ENCODE measurements at places on chromosomes 1 and 21.

GRCh38 chr1:4129693-4130092, 229.6 kb upstream of the C1orf174 start:
- DNase-seq, result no peak

GRCh38 chr1:227947676-227948492, at the start of gene WNT9A:
WNT9A (minus strand) TSS chr1:227947932; CDS start chr1:227947887, 45 bp downstream.
- DNase-seq, result peak; percentile 22

GRCh38 chr21:44569861-44570517, 3.5 kb upstream of the KRTAP10-4 start:
- DNase-seq, result no peak

- DNase-seq, result peak; percentile 63
Observed at GRCh38 chr1:91730801-91731732, 154.9 kb downstream of the TGFBR3 start.

DNA sequence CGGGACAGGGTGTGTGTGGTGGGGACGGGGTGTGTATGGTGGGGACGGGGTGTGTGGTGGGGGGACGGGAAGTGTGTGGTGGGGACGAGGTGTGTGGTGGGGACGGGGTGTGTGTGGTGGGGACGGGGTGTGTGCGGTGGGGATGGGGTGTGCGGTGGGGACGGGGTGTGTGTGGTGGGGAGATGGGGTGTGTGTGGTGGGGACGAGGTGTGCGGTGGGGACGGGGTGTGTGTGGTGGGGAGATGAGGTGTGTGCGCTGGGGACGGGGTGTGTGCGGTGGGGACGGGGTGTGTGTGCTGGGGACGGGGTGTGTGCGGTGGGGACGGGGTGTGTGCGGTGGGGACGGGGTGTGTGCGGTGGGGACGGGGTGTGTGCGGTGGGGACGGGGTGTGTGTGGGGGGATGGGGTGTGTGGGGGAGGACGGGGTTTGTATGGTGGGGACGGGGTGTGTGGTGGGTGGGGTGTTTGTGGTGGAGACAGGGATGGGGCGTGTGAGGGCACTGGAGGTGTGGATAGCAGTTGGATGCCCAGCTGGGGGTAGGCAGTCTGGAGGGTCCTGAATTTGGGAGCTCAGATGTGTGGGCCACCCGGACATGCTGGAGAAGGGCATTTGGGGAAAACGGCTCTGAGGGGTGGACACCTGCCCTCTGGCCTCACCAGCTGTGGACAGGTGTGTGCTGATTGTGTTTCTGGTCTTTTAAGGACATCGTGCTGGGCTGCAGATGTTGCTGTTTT, 16.9 kb downstream of the IBA57 start:
- no peak for DNase-seq

- DNase-seq, result peak; percentile 12
Observed at GRCh38 chr21:32611471-32611997, 643 bp downstream of the CFAP298 start.

DNA sequence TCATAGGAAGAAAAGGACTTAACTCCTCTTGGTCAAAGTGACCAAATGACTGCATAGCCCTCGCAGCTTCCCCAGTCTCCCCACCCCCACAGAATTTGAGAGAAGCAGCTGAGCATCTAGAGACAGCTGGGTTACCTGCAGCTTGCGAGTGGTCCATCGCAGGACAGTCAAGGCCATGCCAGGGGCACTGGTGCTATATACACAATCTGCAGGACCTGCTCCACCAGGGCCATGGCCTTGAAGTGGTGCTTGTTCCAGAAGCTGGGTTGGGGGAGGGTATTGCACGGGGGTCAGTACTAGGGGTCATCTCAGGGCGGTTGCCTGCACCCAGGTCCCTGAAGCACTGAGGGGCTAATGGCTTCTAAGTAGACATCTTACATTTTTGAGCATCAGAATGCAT, 10.4 kb downstream of the MRTO4 start:
- DNase-seq, result no peak

DNA sequence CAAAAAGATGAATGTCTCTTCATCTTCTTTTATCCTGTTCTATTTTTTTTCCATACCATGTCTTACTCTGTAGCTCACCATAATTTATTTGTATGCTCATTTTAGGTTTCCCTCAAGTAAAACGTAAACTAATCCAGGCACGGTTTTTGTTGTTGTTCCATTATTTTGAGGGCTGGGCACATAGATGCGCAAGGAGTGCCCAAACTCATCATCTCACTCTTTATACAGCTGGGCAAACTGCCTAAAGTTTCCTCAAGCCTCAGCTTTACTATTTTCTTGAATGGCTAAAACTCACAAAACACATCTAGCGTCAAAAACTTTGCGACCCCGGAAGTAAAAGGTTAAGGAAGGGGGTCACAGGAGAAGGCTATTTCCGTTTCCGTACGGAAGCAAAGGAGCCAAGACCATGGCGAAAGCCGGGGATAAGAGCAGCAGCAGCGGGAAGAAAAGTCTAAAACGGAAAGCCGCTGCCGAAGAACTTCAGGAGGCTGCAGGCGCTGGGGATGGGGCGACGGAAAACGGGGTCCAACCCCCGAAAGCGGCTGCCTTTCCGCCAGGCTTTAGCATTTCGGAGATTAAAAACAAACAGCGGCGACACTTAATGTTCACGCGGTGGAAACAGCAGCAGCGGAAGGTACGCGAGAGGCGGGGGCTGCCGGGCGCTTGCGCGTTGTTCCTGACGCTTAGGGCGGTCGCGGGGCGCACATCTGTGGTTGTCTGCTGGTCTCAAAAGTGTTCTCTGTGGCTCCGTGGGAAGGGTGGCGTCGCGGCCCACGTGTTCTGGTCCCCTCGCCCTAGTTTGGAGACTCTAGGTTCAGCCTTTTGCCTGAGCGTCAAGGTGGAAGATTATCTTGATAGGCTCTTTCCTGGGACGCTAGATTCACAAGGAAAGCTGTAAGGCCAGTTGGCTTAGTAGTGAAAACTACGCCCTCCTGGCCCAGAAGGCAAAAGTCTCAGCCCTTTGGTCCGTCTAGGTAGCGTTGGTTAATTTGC, at the start of gene RPF1:
Gene RPF1 (plus strand): TSS at position 391 of the 993 bp plus-strand sequence. CDS start 16 bp downstream, at position 407.
- DNase-seq, result peak; percentile 85

- no peak for DNase-seq
Observed at GRCh38 chr1:173717238-173717637, 2.5 kb downstream of the KLHL20 start.

DNA sequence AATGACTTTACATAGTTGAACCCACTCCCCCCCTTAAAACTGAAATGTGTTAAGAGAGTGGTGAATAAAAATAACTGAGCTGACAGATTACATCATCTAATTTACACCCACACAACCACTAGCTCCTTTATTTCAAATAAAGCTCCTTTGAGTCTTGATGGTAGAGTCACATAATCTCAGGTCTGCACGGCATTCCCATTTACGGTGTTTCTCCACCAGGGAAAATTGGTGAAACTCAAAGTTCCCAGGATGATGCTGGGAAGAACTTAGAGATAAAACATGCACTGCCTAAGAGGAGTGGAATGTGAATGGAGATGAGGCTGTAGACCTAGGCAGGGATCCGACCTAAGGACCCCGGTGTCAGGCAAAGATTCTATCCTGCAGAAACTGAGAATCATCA, 727.8 kb upstream of the ADAMTS5 start:
- DNase-seq, result no peak

DNA sequence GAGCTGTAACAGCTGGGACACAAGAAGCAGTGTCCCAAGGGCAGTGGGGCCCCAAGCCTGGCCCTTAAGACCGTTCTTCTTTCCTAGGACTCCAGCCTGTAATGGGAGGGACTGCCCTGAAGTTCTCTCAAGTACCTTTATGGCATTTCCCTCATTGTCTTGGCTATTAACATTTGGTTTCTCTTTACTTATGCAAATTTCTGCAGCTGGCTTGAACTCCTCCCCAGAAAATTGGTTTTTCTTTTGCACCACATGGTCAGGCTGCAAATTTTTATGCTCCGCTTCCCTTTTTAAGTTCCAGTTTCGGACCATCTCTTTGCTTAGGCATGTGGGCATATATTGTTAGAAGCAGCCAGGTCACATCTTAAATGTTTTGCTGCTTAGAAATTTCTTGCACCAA, 3.1 kb upstream of the MROH9 start:
- no peak for DNase-seq

DNA sequence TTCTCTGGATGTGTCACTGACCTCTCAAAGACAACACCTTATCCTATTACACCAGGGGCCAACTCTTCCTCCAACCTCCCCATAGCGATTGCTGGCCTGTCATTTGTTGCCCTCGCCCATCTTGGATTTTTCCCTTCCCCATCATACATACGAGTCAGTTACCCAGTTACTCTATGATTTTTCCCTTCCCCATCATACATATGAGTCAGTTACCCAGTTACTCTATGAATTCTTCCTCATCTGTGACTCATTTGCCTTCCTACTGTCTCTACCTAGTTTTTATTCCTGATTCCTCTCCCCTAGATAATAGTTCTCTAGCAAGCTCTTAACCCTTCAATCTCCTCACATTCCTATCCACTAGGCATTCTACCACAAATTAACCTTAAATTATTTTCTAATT, 178.8 kb downstream of the NR5A2 start:
- DNase-seq, result peak; percentile 56

DNA sequence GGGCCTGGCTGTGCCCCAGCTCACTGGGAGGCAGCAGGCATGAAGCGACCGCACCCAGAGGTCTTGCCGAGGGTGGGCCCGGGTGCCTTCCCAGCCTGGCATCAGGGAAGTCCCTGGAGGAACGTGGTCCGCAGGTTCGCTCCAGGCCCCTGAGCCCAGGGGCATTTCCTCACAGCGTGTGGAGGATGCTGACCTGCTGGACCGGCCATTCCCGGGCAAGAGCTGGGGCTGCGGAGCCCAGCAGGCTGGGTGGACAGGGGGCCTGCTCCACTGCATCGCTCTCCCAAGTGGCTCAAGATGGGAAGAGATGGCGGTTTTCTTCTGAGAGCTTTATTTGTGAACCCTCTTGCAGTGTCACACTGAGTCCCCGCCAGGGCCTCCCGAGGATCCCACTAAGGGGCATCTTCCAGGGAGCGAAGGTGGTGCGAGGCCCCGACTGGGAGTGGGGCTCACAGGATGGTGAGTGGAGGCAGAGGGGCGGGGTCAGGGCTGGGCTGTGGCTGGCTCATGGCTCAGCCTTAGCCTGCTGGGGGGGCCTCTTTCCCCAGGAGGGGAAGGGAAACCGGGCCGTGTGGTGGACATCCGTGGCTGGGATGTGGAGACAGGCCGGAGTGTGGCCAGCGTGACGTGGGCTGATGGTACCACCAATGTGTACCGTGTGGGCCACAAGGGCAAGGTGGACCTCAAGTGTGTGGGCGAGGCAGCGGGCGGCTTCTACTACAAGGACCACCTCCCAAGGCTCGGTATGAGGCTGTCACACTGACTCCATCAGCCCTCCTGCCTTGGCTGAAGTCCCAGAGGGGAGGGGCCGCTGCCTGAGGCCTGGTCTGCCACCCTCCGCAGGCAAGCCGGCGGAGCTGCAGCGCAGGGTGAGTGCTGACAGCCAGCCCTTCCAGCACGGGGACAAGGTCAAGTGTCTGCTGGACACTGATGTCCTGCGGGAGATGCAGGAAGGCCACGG, 7.2 kb upstream of the MMP23B start:
- DNase-seq, result no peak

GRCh38 chr1:226986496-226987178, 46.5 kb downstream of the COQ8A start:
- no peak for DNase-seq

Measured in astrocyte of the spinal cord (primary cell).